ENCODE measurements at places on chromosomes 13 and 19.

DNA sequence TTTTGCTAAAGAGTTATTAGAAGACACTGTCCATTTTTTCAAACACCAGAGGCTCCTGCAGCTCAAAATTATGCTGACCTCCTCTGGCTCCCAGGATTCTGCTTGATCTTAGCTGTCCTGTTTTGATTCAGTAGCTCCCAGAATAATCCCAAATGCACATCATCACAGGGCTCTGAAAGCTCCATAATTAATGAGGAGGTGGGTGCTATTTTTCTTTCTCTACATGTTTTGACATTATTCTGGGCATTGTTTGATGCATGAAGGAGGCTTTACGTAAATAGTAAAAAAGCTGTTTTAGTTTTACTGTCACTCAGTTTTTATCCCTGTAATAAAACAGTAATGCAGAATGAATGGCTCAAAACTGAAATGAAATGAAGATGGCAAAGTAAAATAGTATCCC is 495.4 kb downstream of the DCT start:
- no peak for DNase-seq

GRCh38 chr13:24221007-24221406 is 60.5 kb downstream of the SPATA13 start:
- no peak for DNase-seq

- no peak for DNase-seq
These were observed 12.9 kb upstream of the TLE2 start for GRCh38 chr19:3041761-3042620.

DNA sequence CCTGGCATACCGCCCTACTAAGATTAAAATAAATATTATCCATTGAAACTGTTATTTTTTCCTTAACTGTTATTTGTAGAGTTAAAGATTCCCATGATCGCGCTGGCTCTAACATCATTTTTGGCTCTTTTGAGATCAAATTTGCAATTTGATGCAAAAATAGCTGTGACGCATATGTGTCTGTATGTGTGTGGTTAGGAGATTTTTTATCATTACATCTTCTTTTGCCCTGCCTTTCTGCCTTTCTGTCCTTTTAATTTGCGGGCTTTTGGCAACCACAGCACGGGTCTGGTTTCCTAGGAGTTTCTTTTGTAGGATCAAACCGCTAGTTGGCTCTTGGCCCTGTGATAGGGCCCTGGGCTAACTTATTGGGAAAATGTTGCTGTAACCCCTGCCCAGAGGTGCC is 37.3 kb upstream of the ALOX5AP start:
- no peak for DNase-seq

DNA sequence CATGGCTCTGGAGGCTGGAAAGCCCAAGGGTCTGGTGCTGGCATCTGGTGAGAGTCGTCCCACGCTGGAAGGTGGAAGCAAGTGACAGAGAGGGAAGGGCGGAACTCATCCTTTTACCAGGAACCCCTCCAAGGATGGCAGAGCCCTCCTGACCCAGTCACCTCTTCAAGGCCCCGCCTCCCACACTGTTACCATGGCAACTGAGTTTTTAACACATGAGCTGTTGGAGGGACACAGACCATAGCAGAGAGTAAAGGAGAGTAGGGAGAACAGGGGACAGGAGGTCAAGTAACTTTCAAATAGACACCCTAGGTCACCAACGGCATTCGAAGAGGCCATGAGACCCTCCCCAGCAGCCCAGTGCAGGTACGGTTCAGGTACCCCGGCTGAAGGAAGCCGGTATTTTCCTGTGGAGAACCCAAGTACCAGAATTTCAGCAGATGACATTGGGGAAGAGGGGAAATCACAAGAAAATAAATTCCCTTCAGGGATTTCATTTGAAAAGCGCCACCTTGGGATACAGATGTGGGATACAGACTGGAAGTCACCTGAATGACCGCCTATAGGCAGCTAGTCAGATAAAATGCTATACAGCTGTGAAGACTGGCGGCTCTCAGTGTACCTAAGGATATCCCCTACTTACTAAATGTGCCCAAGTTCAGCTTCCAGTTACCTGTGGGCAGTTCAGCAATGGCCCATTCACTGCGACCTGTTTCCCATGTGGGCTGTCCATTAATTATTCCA is 8.0 kb downstream of the IL17D start:
- DNase-seq = peak; percentile 62

- DNase-seq = no peak
These were observed 433.4 kb downstream of the SLITRK5 start for GRCh38 chr13:88104576-88104975.

DNA sequence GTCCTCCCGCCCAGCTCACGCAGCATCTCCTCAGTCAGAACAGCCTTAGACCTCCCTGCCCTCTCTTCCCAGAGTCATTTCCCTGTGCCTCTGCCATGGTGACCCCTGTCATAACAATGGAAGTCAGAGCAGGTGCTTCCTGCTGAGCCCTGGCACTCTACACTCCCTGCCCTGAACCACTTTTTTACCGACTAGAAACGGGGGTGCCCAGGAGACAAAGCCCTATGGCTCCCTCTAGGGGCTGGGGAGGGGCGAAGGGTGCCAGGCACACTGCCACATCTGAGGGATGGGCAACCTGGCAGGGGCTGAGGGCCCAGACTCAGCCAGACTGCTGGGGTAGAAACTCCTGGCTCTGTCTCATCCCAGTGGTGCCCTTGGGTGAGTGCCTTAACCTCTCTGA is 16.4 kb downstream of the ZNF574 start:
- DNase-seq = peak; percentile 39

GRCh38 chr19:49761249-49761624 is 1.9 kb downstream of the TSKS start:
- DNase-seq = no peak

DNA sequence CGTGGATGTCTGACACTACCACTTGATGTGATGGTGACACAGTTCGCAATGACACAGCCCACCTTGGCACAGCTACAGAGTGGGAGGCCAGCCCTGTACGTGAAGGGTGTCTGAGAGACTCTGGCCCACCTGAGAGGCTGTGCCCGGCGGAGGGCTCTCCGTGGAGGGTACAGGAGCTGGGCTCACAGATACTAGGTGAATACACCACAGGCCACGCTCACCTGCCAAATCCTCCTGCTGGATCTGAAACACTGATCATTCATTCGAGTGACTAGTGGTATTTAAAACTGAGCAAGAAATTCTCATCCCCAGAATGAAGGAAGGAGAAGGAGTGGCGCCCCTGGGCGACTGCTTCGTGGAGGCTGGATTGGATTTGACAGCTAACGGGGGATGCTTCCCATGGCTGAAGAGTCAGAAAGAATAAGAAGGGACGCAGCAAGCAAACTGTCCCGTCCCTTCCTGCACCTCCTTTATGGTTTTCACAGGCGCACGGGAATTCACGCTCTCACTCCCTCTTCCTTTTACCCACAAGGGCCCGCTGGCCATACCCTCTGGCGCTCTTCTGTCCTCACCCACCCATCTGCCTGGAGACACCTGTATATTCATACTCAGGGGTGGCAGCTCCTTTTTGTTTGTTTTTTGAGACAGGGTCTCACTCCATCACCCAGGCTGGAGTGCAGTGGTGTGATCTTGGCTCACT is 25.0 kb downstream of the CEBPG start:
- DNase-seq = no peak

- DNase-seq = no peak
These were observed 34.1 kb upstream of the GAS6 start for GRCh38 chr13:113897966-113898365.

DNA sequence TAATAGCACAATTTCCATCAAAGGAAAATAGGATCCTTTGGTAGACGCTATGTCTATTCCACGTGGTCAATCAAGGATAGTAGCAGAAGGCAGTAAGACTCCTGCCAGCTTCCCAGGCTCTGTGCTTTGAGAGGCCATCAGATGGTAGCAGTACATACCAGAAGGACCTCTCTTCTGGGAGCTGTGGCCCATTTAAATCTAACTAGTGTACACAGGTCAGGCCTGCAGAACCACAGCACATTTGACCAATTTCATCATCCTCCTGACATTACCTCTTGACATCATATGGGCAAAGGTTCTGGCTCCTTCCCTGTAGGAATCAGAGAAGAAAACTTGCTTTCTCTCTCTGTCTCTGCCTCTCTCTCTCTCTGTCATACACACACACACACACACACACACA is 229.6 kb upstream of the HTR2A start:
- DNase-seq = no peak

GRCh38 chr19:31255174-31255799 is 93.9 kb downstream of the TSHZ3 start:
- DNase-seq = no peak

GRCh38 chr13:52659340-52659739 is 6.7 kb downstream of the SUGT1 start:
- no peak for DNase-seq

GRCh38 chr19:12721656-12722565 is 1.8 kb downstream of the TNPO2 start:
- no peak for DNase-seq

DNA sequence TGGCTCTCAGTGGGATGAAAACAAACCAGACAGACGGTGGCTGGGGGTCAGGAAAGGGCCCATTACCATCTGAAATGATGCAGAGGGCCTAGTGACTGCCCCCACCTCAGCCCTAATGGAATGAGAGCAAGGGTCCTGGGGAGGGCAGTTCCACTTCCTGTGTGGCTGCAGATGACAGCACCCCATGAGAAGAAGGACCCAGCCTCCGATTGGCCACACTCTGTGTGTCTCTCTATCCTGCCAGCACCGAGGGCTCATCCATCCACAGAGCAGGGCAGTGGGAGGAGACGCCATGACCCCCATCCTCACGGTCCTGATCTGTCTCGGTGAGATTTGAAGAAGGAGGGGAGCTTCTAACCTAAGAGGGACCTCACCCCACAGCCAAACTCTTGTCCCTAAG is 498 bp downstream of the LILRB1 start:
- no peak for DNase-seq

- DNase-seq = no peak
These were observed 102.7 kb downstream of the ZAR1L start for GRCh38 chr13:32212421-32212820.

GRCh38 chr13:103391936-103392335 is 325.7 kb upstream of the SLC10A2 start:
- DNase-seq = no peak

GRCh38 chr19:19510432-19510831 is 4.9 kb downstream of the TSSK6 start:
- DNase-seq = no peak

DNA sequence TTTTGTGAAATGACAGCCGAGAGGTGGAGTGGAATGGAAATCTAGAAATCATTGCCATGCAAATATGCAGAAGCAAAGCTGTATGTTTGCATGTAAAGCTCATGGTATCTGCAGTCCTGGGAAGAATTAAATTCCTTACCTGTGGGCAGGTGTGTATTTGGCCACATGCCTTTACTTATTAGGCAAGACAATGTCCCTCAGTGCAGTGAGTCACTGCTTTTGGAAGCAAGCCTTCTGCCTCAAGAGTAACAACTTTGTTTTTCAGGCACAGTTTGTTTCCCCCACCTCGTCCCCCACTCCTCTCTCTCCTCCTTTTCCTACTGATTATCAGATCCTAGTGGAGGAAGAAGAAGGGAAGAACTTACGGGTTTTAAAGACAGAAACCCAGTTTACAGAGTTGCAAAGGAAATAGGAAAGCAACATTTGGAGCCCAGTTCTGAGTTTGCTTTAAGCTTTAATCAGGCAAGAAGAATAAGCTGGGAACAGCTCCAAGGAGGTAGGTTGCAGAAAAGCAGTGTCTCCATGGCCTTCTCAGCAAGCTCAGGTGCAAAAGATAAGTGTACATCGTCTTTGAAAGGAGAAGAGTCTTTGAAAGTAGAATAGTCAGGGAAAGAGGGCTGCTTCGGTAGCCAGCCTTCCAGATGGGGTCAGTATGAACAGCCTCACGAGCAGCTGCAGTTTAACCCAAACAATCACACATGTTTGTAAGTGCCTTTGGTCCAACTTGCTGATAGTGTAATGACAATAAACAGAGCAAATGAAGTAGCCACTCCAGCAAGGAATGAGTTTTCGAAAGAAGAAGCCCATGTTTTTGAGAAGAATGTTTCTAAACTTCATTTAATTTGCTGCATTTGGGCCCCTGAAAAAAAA is 190.1 kb downstream of the KLF5 start:
- DNase-seq = no peak

GRCh38 chr13:113098162-113098732 is 7.3 kb upstream of the F7 start:
- DNase-seq = no peak

DNA sequence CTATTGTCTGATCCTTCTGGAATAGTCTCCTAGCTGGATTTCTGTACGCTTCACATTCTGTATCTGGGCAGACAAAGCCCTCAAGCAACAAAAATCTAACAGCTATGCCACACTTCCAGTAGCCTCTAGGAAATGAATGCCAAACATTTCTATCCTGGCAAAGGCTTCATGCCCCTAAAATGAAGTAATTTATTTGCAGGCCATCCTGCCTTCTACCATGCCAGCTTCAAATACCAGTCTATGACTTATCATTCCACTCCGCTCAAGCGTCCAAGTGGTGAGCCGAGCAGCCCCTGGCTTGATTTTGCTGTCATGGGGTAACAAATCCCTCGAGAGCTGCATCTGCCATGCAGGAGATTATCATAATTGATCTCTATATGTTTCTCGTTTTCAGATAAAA is 86.9 kb downstream of the LHFPL6 start:
- DNase-seq = no peak

DNA sequence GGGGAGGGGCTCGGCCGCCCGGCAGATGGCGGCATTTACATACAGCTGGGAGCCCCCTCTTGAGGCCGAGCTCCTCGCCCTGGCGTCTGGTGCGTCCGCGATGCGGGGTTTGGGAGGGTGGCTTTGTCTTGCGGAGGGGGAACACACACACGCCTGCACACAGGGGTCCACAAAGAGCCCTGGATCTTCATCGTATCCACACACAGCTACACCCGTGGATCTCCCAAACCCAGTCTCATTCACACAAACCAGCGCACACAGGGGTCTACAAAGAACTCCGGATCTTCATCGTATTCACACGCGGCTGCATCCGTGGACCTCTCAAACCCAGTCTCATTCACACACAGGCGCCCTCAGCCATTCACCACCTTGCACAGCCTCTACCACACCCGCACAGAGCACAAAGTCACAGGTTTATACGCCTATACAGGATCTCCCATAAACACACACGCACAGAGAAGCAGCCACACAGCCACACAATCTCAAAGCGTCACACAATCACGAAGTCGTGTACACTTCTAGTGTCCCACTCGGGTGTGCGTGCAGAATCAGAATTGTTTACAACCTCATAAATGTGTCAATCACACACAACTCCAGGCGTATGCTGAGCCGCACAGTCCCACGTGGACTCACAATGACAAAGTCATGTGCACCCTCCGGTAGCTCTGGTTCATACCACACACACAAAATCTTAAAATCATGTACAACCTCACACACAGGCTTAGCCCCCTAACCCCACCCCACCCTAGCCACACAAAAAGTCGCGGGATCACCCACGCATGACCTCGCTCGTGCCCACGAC is 550 bp upstream of the DLL3 start:
- peak; percentile 79 for DNase-seq

- DNase-seq = no peak
These were observed 3.0 kb upstream of the RASL11A start for GRCh38 chr13:27267596-27267995.

Data from HAP-1 (cell line).